ENCODE measurements at places on chromosomes 3 and 15.

DNA sequence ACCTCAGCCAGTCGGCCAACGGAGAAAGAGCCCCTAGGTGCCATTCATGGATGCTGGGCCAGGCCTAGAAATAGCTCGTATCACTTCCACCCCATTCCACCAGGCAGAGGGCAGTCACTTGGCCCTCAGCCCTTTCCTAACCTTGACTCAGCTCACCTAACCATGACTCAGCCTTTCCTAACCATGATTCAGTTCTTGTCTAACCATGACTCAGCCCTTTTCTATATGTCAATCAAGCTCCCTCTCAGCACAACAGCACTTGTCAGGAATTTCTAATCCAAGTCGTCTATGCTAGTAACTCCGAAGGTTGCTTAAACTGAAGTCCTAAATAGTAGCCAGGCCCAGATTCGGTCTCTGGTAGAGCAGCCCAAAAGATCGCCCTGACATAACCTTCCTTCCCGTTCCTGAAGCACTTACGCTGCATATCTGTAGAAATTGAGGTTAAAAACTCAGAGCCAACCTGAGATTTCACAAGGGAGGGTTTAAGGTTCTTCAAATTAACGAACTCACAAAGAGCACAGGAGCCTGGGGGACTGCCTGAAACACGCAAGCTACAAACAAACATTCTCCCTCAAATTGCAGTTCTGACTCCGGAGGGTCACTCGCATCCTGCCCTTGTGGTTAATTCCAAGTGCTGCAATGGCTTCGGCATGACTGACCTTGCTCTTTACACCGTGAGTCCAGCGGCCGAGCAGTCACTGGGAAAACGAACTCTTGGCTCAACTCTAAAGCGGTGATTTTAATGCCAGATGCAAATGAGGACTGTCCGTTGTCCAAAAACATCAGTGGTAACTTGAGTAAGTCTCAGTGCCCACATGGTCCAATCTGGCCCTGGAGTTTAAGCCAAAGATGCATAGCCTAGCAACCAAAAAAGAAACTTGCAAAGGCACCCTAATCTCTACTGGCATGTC is 99.9 kb downstream of the ADAMTS17 start:
- no peak for DNase-seq

DNA sequence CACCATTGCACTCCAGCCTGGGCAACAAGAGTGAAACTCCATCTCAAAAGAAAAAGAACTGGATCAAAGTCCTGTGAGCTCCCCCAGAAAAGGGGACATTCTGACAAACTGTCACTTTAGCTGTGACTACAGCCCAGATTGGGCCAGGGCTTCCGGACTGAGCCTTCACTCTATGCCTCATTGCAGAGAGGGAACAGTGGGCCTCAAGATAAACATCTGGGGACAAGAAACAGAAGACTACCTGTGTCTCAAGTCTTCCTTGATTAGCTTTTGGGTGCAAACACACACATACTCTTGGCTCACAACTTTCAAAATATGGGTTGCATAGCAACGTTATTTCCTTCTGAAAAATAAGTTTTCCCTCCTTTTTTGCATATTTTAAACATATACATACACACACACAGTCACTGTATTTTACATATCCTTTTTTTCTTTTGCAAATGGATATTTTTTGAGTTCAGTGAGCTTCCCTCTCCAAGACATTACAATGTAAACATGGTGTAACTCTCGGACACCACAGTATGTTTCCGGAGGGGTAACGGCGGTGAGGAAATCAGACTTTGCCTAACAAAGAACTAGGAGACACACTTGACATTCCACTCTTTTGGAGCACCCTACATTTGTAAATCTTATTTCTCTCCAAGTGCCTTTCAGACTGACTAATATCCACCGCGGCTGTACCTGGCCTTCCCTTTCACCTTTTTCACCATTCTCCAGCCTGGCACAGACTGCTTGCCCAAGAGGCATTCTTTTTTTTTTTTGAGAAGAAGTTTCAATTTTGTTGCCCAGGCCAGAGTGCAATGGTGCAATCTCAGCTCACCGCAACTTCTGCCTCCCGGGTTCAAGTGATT is 3.5 kb downstream of the TKT start:
- no peak for DNase-seq

DNA sequence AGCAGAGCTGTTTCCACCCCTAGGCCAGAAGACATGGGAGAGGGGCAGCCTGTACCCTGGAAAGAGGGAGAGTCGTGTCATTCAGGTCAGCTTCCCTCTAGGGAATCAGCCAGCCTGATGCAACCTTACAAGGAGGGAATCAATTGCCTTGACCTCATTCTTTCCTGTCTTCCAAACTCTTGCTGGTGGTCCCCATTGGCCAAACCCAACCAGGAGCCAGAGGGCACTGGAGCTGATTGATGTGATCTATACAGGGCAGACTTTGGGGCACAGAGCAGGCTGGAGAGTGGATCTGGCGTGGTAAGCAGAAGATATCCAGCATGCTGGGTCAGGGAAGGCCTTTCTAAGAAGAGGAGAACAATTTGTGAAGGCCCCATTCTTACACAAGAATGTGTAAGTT is 19.1 kb upstream of the MAGEF1 start:
- DNase-seq, result no peak

DNA sequence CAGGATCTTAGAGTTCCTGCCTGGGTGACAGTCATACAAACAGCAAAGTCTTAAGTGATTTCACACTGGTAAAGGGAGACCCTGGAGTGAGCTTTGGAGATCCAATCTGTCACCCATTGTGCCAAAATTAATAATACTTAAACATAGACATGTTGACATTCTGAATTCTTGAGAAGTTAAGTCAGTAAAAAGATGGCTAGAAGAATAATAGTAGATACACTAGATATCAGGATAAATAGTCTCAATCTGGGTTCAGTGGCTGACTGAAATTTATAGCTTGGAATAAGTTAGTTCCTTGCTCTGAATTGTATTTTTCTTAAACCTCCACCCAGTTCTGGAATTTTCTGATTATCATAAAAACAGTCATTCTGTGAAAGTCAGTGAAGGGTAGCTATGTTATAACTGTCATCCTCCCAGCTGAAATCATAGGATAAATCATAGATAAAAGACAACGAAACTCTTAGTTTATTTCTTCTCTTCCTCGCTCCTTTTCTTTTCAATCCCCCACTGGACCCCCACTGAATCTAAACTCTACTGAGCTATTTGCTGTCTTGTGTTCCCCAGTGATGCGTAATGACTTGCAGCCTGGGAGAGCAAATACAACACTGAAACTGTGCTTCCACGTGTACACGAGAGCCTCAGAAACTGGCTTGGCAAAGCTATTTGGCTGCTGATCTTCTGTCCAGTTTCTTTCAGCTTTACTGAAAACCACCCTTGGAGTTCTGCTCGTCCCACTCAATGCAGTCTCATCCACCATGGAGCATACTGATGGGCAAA is 175.4 kb upstream of the TP63 start:
- no peak for DNase-seq

GRCh38 chr15:25436707-25437106 is 2.1 kb downstream of the UBE3A start:
- no peak for DNase-seq

GRCh38 chr15:55789066-55789660 is 46.2 kb upstream of the PRTG start:
- DNase-seq, result no peak

DNA sequence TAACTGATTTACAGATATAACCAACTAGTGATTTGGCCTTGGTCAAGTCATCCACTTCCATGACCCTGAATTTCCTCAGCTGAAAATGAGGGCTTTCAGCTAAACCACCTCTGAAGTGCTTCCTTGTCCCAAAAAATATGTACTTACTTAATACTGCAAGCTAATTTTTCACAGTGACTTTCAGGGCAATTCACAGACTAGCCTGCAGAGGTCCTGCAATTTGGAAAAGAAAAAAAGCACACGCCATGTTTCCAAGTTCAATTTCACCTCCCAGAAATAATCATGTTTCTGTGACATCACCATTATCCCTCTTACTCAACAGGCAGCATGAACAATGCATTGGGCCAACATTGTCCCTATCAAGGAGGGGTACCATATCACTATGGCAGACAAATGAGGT is 218.2 kb downstream of the SHOX2 start:
- DNase-seq, result no peak

GRCh38 chr3:86168512-86168911 is 822.4 kb downstream of the VGLL3 start:
- no peak for DNase-seq

DNA sequence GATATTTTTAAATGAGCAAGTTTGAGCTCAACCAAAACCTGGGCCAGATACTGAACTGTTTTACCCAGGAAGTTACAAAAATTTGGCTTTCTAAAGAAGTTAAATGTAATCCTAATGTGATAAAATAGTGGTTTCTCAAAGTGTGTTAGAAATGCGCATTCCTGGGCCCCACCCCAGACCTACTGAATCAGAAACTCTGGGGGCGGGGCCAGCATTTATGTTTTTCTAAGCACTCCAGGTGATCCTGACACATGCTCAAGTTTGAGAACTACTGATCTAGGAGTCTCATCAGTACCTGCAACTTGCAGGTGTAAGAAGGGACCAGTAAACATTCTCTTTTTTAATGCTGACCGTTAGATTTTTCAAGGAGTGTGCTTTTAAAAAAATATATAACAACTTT is 190.6 kb downstream of the VPS13C start:
- no peak for DNase-seq

DNA sequence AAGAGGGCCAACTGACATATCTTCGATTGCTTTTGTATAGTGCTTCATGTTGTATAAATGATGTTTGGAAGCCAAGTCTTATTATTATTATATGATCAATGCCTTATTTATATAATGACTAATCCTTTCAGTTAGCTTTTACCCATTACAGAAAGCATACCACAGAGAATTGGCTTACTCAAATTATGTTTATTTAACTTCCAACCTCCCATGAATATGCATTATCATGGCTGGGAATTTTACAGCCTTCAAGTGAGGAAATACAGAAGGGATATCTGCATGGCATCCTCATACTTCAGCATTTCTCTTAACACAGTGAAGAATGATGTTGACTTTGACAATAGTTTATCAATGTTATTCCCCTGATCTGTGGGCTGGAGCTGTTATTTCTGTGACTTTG is 225.9 kb upstream of the GAP43 start:
- no peak for DNase-seq

- no peak for DNase-seq
Observed at GRCh38 chr15:98774756-98775497, 126.6 kb downstream of the IGF1R start.

GRCh38 chr3:161415506-161416231 is 44.4 kb upstream of the SPTSSB start:
- peak; percentile 41 for DNase-seq

GRCh38 chr15:81280696-81281455 is 43.1 kb downstream of the STARD5 start:
- DNase-seq, result no peak

- DNase-seq, result no peak
Observed at GRCh38 chr3:50272911-50273688, 4.2 kb downstream of the SEMA3B start.

GRCh38 chr15:33872416-33873106 is 95.7 kb upstream of the CHRM5 start:
- no peak for DNase-seq

DNA sequence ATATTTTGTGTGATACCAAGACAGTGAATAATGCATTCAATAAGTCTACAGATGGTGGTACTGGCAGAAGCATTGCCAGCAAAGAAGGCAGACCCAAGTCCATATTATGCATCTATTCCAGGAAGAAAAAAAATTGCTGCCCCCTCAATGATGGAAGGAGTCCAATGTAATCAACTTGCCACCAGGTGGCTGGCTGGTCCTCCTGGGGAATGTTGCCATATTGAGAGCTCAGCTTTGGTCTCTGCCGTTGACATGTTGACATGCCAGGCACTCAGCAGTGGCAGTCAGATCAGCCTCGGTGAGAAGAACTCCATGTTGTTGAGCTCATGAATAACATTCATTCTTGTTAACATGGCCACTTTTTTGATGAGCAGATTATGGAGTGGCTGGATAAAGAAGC is 298.5 kb downstream of the IGSF11 start:
- DNase-seq, result peak; percentile 60

- DNase-seq, result no peak
Observed at GRCh38 chr3:114351123-114351821, 57.4 kb downstream of the TIGIT start.

DNA sequence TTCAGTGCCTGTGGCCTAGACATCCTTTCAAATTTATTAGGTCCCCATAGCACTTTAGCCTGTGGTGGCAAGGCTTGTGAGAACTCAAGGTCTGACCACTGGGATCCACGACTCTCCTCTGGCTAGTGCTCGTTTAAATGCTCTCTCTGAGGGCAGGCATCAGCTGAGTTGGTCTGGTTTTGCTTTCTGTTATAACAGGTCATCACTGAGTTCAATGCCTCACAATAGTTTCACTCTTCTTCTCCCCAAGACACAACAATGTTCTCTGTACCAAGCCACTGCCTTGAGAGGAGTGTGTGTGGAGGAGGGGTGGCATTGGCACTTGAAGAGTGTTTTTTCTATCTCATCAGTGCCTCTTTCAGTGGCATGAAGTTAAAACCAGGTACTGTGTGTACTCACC is 7.6 kb downstream of the OR5K4 start:
- no peak for DNase-seq

DNA sequence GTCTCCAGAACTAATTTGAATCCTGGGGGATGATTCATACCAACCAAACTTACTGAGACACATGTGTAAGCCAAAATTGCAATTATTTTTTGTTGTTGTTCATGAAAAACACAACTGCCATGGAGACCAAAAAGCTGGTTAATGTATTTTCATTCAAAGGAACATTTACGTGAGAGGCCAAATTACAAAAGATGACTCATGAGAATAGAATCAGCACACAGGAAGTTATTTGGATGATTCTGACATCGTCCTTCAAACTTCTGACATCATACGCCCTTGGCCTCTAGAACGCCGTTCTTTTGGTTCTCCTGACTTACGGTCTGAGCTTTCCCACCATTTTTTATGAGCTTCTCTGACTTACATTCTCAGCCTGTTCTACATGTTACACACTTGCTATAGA is 3.0 kb upstream of the ZNF280D start:
- DNase-seq, result no peak

DNA sequence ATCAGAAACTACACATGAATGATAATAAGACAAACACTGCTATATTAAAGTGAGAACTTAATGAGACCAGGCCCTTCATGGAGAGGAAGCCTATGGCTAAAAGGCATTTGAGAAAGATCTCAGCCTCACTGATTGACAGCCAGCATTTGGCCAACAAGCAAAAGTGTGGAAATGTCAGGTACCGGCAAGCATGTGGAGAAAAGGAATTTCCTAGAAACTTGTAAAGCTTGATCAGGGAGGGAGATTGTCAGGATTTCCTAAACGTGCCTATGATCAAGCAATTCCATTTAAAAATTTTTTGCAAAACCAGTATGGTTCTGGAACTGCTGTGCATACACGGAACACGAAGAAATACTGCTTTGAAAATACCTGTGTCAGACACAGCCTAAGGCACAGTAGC is 220.3 kb upstream of the ATP10A start:
- no peak for DNase-seq

- DNase-seq, result no peak
Observed at GRCh38 chr15:99170476-99171065, 65.7 kb downstream of the SYNM start.

Data from NCI-H446 treated with DMSO at 0.1 percent for 48 hours (cell line).